CD4-positive, alpha-beta T cell treated with Interleukin-21 for 1 hour (primary cell): ENCODE measurements at places on chromosomes 13 and 19.

- no peak for DNase-seq
Observed at GRCh38 chr19:54189145-54189734, at the start of gene MBOAT7. Gene MBOAT7 (minus strand): TSS chr19:54189580. CDS start chr19:54188508, 1,072 bp downstream.

GRCh38 chr19:45492627-45493470 is 4.0 kb downstream of the RTN2 start:
- no peak for DNase-seq

DNA sequence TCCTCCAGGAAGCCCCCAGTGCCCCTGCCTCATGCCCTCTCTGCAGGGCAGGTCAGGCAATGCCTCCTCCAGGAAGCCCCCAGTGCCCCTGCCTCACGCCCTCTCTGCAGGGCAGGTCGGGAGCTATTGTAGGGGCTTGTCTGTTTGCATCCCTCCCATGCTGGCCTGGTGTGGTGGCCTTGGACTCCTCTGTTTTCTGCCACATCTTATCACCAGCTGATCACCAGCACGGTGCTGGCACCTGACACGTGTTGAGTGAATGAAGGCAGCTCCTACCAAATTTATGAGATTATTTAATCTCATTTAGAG is 51.5 kb upstream of the C13orf46 start:
- no peak for DNase-seq

DNA sequence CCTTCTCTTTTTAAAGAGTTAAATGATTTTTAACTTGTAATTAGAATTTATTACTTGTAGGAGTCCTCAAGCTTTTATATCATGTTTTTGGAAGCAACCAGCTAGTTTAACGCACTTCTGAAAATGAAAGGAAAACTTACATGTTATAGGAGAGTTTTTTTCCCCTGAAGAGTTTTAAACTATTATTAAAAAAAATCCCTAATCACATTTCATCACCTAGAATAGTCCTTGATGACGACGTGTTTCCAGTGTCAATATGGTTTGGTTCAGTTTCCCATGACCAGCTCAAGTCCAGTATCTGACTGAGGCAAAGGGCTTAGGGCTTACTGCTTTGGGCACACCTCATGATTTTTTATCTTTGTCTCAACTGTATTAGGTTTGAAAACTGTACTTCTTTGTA is 36.0 kb downstream of the URI1 start:
- DNase-seq, result no peak

DNA sequence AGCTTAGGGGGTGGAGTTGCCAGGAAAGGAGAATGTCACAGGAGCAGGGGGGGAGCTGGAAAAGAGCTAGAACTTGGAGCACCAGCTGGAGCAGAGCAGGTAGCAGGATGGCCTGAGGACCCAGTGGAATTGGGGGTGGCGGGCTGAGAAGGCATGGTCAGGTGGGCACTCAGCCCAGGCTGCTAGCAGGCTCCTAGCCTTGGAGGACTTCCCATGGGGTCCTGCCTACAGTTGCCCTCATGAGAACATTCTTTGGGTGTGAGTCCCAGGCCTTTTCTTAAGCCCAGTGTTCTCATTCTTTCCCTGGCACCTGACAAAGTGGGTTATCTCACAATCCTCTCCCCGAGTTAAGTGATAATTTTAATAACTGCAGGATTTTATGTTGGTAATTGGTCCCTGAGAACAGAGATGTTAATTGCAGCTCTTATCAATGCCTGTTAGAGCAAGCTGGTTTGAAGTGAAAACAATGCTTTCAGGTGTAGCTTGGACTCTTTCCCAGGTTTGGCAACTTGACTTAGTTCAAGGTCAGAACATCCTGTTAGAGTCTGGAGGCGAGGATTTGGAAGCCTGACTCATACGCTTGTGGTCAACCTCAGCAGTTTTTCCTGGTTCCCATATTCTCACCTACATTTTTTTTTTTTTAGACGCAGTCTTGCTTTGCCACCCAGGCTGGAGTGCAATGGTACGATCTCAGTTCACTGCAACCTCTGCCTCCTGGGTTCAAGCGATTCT is 18.1 kb upstream of the OLFM4 start:
- DNase-seq, result no peak

DNA sequence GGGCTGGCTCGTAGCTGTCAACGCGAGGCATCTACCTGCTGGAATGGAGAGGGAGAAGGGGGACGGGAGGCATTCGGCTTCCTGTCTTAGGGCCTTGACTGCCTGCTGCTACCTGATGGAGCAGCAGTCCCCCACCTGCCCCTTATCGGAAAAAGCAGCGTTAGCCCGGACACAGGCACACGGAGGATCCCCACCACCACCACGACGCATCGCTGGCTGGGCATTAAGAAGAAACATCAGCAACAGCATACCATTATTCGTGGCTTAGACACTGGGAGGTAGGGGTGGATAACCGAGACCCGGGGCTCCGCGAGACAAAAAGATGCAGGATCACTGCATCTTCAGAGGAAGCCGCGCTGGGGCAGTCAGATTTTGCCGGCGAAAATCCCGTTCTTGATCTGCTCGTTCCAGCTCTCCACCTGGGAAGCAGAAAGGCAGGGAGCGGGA is 1.1 kb downstream of the COX6B2 start:
- DNase-seq, result no peak

GRCh38 chr19:49331616-49332055 is 3.6 kb upstream of the CD37 start:
- DNase-seq, result peak; percentile 80

- DNase-seq, result no peak
Observed at GRCh38 chr19:50718255-50719118, 1.1 kb downstream of the SHANK1 start.

DNA sequence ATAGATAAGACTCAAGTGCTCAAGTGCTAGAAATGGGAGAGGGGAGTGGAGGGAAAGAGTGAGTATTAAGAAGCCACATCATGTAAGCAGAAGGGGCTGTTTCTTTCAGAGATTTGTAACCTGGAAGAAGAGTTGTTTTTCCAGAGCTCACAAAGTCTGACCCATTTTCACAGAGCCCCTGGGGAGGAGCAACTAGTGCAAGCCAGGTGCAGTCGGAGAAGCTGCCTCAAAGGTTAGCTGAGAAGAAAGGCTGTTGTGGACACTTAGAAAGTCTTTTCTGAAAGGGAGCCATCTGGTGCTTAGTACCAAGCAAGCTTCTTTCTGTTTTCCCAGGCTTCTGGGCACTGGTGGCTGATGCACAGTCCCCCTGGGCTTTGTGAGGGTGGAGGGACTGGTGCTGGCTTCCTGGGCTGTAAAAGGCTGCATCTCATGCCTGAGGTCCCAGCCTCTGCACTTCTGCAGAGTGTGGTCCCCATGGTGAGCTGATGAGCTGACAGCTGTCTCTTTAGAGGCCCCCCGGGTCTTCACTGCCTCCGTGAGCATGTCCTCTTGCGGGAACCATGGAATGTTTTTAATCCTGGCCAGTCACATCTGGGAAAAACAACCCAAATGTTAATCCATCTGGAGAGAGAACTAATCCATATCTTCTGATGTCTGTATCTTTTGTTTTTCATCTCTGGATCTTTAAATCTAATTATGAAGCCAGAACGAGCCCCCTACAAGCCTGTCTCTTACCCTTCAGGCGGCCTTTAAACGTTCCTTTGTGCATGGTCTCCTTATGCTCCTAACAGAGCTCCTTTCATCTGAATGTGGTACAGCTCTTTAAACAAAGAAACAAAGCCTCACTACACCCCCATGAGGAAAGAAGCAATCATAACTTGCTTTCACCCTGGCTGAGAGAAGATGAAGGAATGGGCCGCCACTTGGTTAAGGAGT is 40.2 kb downstream of the OLFM4 start:
- DNase-seq, result no peak

DNA sequence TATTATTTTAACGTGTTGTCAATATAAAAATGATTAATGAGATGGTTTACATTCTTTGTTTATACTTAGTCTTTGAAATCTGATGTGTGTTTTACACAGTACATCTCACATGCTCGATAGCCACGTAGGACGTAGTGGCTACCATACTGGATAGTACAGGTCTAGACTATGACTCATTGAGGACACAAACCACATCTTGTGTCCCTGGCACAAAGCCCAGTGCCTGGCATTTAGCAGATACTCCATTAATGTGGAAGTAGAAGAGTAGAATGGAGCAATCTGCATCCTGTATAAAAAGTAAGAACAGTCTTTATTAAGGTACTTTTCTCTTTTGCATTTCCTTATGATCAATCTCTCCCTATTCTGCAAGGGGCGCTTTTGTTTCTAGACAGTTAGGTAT is 49.0 kb upstream of the FRY start:
- DNase-seq, result peak; percentile 13

DNA sequence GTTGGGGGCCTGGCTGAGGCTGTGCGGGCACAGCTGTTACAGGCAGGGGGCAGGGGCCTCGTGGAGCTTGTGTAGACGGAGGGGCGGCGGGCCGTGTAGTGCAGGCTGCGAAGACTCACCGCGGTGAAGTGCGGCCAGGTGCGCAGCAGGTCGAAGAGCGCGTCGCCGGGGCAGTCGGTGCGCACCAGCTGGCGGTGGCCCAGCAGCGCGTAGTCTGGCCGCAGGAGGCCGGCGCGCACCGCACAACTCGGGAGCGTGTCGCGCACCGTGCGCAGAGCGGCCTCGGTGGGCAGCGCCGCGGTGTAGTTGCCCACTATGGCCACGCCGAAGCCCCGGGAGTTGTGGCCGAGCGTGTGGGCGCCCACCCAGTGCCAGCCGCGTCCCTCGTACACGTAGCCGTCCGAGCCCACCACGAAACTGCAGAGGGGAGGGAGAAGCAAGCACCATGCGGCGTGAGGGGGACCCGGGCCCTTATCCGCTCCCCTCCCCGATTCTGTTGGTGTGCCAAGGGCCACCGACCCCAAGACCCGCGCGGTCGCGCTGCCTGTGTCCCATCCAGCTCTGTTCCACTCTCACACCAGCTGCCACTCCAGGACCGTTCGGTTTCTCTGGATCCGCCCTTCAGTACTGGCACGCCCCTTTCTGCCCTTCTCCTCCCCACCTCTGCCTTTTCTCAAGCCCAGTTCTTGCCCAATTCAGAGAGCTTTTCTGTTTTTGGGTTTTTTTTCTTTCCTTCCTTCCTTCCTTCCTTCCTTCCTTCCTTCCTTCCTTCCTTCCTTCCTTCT is 5.4 kb upstream of the RASAL3 start:
- peak; percentile 26 for DNase-seq
